ENCODE measurements at places on chromosomes 6 and 20. TPM values are rescaled to one million over a fixed set of nuclear protein-coding genes. Genes with fewer than 3 reads are reported as not detected.

DNA sequence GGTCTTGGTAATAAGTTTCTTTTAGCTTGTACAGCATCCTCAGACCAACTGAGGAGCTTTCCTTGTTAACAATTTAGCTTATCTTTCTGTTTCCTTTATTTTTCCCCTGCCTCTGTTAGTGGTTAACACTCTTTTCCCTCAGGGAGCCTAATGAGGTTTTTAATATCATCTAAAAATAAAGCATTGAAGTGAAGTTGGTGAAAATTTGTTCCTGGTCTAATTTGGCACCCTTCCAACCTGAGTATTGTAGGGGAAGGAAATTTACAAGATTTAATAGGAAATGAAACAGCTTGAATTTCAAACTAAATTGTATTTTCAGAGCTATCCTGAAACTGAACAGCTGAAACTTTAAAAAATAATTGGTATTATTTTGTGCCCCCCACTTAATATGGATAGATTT, 28.1 kb upstream of the VAPB start:
- peaks cover under 1% of the 10 kb centered on the region for H3K4me1 ChIP-seq
- no peaks in the 10 kb centered on the region for H3K36me3 ChIP-seq
- no peak overlapping the region for H3K4me3 ChIP-seq
- H3K27me3 ChIP-seq, result no peaks in the 10 kb centered on the region

Gene GRM1
- total RNA-seq, result 0.10 TPM

DNA sequence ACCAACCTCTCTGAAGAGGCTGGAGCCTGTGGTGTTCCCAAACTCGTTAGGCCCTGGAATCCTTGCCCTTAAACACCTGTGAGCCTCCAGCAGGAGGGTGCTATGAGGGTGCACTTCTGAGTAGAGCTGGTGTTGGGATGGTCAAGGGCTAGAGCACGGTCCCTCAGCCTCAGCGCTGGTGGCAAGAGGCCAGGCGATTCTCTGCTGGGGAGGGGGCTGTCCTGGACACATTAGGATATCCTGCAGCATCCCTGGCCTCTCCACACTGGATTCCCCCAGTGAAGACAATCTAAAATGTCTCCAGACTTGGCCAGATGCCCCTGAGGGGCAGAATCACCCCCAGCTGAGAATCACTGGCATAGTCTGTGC, 157.8 kb downstream of the SYCP2 start:
- H3K27ac ChIP-seq, result no peak overlapping the region
- no peaks in the 10 kb centered on the region for H3K27me3 ChIP-seq
- no peaks in the 10 kb centered on the region for H3K36me3 ChIP-seq
- no peak for DNase-seq
- H3K4me3 ChIP-seq, result no peak overlapping the region

DNA sequence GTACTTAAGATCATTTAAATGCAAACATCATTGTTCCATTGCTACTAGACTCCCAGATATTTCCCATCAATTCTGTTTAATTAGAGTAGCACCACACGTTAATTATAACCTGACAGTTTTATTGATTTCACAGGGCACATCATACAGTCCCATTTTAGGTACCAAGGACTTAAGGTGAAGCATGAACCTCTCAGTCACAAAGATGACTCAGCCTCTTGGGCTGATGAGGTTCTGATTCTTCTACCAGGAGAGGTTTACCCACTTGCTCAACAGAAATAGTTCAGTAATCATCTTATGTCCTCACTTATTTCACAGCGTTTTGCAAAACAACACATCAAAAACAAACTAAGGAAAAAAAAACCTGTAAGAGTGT, 98.5 kb downstream of the HIVEP2 start:
- H3K27me3 ChIP-seq, result no peaks in the 10 kb centered on the region
- H3K27ac ChIP-seq, result no peak overlapping the region
- no peak overlapping the region for H3K4me3 ChIP-seq
- no peak for DNase-seq
- H3K36me3 ChIP-seq, result no peaks in the 10 kb centered on the region

GRCh38 chr20:47204008-47204849, 152.3 kb downstream of the ZMYND8 start:
- H3K27ac ChIP-seq, result no peak overlapping the region
- no peak for DNase-seq
- no peaks in the 10 kb centered on the region for H3K36me3 ChIP-seq
